Glomerular endothelial cell (primary cell): ENCODE measurements at places on chromosomes 2 and 18. TPM values are rescaled to one million over a fixed set of nuclear protein-coding genes. Genes with fewer than 3 reads are reported as not detected.

PLB1 gene
- total RNA-seq = 0.53 and 1.6 TPM in 2 replicates

PLEKHH2 gene
- 1.6 and 5.7 TPM in 2 replicates for total RNA-seq

TUBA3D gene
- total RNA-seq = not detected in 2 replicates

KRCC1 gene
- 13.8 and 16.4 TPM in 2 replicates for total RNA-seq

MLPH gene
- total RNA-seq = 22.0 and 27.2 TPM in 2 replicates
